ENCODE measurements at places on chromosomes 1 and 21.

DNA sequence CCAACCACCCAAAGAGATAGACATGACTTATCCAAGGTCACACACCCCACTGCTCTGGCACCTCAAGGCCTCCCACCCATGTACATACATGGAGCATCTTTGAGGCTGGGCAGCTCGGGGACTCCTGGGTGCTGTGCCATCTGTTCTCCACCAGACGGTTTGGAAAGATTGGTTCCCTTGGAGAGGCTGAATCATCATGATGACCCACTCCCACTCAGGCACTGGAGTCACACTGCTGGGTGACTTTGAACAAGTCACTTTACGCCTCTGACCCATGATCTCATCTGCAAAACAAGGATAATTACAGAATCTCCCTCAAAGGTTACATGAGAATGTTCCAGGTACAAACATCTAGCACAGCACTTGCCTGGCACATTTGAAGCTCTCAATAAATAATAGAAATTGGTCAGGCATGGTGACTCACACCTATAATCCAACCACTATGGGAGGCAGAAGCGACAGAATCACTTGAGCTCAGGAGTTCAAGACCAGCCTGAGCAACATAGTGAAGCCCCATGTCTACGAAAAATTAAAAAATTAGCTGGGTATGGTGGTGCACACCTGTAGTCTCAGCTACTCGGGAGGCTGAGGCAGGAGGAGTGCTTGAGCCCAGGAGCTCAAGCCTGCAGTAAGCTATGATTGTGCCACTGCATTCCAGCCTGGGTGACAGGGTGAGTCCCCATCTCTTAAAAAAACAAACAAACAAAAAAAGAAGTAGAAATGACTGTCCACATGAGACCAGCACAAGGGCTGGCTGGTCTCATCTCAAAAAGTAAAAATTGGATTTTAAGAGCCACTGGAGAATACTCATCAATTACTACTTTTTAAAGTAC lies 74.9 kb downstream of the RRAGC start:
- no peak for DNase-seq

DNA sequence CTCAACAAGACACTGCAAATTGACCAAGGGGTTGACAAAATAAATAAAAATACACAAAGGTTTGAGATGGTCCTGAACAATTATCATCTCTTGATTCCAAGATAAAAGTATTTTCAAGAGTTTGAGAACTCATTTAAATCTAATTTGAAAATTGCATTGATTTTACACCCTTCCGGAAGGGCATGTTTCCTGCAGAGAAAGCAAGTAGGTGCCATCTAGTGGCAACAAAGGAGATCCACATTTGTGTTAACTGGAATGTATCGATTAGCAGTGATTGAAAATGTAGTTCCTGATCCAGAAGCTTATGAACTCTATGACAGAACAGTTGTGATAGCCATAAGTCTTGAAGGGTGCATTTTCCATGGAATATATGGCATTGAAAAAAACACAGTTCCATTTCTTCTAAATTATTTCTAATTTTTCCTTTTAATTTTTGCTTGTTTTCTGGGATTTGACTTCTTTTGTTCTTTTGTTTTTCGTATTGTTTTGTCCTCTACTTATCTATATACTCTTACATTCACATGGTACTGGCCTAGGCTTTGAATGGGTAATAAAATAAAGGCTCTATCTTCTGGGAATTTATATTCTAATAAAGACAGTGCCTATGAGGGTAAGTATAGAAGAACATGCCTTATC lies 143.7 kb downstream of the DNM3 start:
- DNase-seq: no peak

GRCh38 chr1:196462086-196462485 lies 146.2 kb downstream of the KCNT2 start:
- no peak for DNase-seq

GRCh38 chr1:72227667-72228066 lies 54.7 kb downstream of the NEGR1 start:
- DNase-seq: no peak

DNA sequence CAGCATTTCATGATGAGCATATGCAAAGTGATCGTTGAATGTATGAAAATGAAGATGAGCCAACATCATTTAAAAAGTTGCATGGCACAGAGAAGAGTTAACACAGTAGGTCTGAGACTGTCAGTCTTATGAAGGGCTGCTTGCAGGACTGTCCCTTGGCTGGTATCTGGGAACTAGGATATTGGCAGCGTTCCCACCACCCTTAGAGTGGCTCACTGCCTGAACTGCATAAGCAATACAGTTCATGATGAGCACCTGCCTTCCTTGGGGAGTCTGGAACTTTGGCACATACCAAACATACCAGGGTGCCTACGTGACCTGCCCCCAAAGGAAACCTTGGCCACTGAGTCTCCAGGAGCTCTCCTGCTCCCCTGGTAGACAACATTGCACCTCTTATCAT lies 161.8 kb downstream of the DSCAM start:
- no peak for DNase-seq

GRCh38 chr21:36550761-36551160 lies 70.8 kb upstream of the CLDN14 start:
- DNase-seq: no peak

GRCh38 chr1:171254859-171255258 lies 6.6 kb downstream of the FMO1 start:
- no peak for DNase-seq

DNA sequence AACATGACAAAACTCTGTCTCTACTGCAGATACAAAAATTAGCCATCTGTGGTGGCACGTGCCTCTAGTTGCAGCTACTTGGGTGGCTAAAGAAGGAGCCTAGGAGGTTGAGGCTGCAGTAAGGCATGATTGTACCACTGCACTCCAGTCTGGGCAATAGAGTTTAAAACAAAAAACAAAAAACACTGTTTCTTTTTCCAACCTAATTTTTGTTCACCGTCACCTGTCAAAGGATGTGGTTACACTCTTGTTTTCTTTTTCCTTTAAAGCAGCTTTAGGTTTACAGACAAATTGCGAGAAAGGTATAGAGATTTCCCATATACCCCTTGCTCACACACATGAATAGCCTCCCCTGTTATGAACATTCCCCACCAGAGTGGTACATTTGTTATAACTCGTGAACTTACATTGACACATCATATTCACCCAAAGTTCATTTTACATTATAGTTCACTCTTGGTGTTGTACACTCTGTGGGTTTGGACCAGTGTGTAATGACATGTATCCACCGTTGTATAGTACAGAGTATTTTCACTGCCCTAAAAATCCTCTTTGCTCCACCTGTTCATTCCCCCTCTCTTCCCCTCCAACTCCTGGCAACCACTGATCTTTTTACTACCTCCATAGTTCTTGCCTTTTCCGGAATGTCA lies 26.2 kb downstream of the SMG7 start:
- DNase-seq: no peak

DNA sequence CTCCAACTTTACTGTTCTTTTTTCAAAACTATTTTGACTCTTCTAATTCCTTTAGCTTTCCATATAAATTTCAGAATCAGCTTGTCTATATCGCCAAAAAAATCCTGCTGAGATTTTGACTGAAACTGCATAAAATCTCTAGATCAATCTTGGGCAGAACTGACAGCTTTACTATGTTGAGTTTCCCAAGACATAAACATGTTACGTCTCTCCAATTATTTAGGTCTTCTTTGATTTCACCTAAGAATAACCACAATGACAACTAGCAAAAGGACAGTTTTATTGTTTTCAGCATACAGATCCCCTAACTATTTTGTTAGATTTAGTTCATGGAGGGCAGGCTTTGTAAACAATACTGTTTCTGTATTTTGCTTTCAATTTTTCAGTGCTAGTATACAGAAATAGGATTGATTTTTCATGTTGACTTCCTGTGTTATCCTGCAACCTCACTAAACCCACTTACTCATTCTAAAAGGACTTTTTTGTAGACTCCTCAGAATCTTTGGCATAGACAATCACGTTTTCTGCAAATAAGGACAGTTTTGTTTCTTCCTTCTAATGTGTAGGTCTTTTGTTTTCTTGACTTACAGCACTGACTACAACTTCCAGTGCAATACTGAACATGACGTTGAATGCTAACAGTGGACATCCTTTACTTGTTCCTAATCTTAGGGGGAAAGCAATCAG lies 63.4 kb downstream of the NPHP4 start:
- no peak for DNase-seq

DNA sequence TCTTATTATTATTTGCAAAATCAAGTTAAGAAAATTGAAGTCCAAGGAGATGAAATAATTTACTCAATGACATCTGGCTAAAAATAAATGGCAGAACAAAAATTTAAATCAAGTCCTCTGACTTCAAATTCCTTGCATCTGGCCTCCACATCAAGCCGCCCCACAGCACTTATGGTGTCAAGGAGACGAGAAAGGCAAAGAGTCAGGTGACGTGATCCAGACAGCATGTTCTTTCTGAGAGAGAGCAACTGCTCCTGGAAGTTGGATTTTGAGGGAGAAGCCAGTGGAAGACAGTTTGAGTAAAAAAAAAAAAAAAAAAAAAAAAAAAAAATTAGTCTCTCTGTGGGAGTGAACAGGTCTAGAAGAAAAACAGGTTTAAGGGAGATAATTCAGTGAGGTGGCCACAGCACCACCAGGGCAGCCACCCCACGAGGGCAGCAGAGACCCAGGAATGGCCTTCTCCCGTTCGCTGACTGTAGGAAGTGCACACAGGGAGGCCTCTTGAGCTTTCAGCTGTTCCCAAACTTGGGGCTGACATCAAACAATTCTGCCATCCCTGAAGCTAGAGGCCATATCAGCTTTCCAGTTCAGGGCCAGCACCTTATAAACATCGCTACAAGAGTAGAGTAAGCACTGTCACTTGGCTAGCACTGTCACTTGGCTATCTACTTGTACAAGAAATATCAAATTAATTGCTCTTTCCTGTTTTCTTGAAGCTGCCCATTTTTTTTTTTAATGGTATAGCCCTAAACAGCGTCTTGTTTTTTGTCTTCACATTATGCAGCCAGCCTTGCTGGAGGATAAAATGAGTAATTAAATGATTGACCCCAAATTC lies 7.8 kb downstream of the C1orf162 start:
- peak; percentile 40 for DNase-seq

- DNase-seq: no peak
Observed at GRCh38 chr1:23650344-23650990, 41.1 kb upstream of the RPL11 start.

DNA sequence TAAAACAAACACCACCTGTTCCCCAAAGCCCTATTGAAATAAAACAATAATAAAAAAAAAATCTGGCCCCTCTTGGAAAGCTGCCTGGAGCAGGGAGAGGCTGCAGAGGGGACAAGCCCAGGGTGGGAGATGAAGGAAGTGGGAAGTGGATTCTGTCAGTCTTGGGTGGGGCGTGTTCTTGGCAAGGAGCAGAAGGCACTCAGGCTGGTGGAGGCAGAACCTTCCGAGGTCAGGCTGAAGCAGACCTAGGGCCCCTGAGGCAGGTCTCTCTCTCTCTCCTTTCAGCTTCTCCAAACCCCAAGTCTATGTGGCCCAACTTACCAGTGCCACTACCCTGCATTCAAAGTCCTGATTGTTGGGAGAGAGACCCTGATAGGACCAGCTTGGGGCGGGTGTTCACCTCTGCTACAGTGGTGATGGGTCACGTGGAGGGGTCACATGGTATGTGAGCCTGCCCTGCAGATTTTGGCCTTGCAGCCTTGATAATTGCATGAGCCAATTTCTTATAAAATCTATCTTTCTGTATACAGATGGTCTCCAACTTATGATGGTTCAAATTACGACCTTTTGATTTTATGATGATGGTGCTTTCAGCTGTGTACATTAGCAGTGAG lies 145.4 kb upstream of the C1orf174 start:
- DNase-seq: no peak
